ENCODE measurements at places on chromosomes 1 and 21. TPM values are rescaled to one million over a fixed set of nuclear protein-coding genes. Genes with fewer than 3 reads are reported as not detected.

SPATA1 gene
- total RNA-seq = 1.5 TPM

GOLT1A gene
- not detected for total RNA-seq

GRCh38 chr1:150615346-150616201, 13.8 kb downstream of the ENSA start:
- no peak for DNase-seq

NUP210L gene
- 0.28 TPM for total RNA-seq

GRCh38 chr1:178530502-178530901, 17.6 kb downstream of the TEX35 start:
- no peak for DNase-seq

Measured in right atrium auricular region (tissue), 2 donors.